ENCODE measurements at places on chromosomes 5 and 9. TPM values are rescaled to one million over a fixed set of nuclear protein-coding genes. Genes with fewer than 3 reads are reported as not detected.

The SPATA31D4 gene
- not detected for polyA plus RNA-seq

- no peak for DNase-seq
Measured at GRCh38 chr9:108041551-108041950, 552.0 kb upstream of the KLF4 start.

DNA sequence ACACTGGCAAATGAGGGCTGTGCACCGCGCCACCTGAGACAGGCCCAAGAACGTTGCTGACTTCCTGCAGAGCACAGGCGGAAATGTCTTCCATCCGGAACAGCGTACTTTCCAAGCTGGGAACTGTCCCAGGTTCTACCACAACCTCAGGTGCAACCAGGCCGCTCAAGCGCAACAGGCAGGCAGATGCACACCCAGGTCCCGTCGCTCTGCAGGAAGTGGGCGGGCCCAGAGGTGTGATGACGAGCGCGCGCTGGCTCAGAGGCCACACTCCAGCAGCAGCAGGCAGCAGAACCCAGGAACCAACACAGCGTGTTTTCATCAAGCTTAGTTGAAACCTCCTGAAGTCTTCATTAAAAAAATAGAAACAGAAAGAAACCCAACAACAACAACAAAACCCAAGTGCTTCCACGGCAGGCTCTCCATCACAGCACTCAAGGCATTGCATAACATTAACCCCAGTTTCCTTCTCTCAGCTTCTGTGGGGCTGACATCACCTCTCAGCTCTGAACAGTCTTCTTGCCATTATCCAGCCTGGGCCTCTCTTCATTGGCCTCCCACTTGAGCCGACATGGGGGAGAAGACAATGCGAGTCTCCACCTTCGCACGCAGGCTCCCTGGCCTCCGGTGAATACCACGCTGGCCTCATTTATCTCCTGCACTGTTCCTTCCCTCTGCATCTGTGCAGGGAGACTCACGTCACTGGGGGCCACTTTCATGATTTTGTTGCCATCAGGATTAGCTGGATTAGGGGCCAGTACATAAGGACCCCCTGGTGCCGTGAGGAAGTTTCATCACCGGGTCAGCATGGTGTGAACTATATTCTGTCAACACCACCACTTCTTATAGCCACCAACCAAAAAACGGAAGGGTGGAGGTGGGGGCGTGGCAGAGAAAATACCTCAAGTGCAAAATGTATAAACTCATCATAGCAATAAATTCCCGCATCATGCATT is 22.1 kb downstream of the PTCH1 start:
- no peak for DNase-seq

- DNase-seq, result no peak
Measured at GRCh38 chr5:141650851-141651727, at the start of gene FCHSD1. FCHSD1 (minus strand) TSS chr5:141651418; CDS start chr5:141651368, 50 bp downstream.

The PCA3 gene
- 0.40 TPM for polyA plus RNA-seq

GRCh38 chr5:169701910-169702451 is 64.9 kb downstream of the DOCK2 start:
- DNase-seq, result no peak
